ENCODE measurements at places on chromosomes 6 and 20.

- no peak for DNase-seq
Measured at GRCh38 chr20:57124800-57125517, 141.5 kb downstream of the BMP7 start.

DNA sequence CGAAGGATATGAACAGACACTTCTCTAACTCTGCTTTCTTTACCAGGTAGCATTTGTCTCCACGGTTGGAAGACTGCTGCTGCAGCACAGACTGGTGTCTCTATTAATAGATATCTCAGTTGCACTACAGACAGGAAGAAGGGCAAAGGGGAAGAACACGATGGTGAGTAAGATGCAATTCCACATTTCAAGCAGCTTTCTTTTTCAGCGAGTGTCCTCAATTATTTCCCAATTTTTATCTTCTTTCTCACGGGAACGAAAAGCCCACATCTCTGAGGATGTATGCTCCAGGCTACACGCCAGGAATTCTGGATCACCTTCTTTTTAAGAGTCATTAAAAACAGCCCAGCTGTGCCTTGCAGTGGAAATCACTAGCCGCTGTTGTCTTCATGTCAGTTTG lies 311.6 kb upstream of the ECI2 start:
- DNase-seq, result no peak

- DNase-seq, result no peak
Measured at GRCh38 chr6:119172824-119173223, 94.4 kb upstream of the FAM184A start.

- DNase-seq, result no peak
Measured at GRCh38 chr6:168372889-168373288, 53.3 kb upstream of the DACT2 start.

DNA sequence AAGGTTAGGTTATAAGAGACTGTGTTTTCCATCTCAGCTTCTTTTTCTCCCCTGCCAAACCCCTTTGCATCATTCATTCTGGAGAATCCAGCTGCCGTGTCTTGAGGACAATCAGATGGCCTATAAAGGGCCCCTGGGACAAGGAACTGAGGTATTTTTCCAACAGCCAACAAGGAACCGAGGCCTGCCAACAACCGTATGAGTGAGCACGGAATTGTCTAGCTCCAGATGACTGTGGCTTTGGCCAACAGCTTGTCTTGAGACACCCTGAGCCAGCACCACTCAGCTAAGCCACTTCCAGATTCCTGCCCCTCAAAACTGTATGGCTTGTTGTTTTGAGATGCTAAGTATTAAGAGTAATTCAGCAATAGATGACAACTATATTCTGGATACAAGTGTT lies 433.7 kb upstream of the HSF2 start:
- DNase-seq, result no peak

DNA sequence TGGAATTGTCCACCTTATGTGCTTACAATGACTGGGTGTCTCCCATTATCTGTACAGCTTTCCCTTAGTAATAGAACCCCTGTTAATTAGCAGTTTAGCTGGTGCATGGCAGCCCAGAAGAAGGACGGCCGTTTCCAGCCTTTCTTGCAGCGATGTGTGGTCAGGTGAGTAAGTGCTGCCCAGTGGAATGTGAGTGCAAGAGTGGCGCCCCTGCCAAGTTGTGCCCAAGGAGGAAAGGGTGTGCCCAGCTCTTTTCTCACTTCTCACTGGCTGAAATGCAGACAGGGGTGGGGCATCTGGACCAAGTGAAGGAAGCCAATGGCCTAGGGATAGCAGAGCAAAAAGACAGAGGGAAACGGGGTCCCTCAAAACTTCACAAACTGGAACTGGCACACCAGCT lies 296.8 kb downstream of the PREX1 start:
- no peak for DNase-seq

Data from activated CD4-positive, alpha-beta T cell treated with anti-CD3 and anti-CD28 coated beads, Interleukin-2, amount 50 U/mL, for 4 hours (primary cell).